ENCODE measurements at places on chromosomes 3 and 15. TPM values are rescaled to one million over a fixed set of nuclear protein-coding genes. Genes with fewer than 3 reads are reported as not detected.

Gene GOLGA8O
- 3.2 TPM for total RNA-seq

Gene TRH
- not detected for total RNA-seq

Gene OCA2
- 0.10 TPM for total RNA-seq

Gene IL5RA
- not detected for total RNA-seq

Gene ERICH6
- total RNA-seq: not detected

Gene SH2D7
- not detected for total RNA-seq

Gene SCAANT1
- not detected for total RNA-seq

Gene VWA5B2
- 0.75 TPM for total RNA-seq

Gene LIPH
- total RNA-seq: 0.58 TPM

Gene NR1I2
- total RNA-seq: 206 TPM

Gene SLC15A2
- 1.5 TPM for total RNA-seq

Gene EBLN2
- total RNA-seq: 2.0 TPM

Gene CHRFAM7A
- total RNA-seq: 0.38 TPM

Gene C3orf18
- 3.0 TPM for total RNA-seq

Gene ACTL6A
- 11.8 TPM for total RNA-seq

Gene UCN2
- total RNA-seq: not detected

Gene SLC28A2
- total RNA-seq: 0.15 TPM

Gene C3orf85
- total RNA-seq: 11.4 TPM

Gene GRAMD1C
- total RNA-seq: 16.5 TPM

Gene TOP2B
- total RNA-seq: 24.5 TPM

Gene GOLGA6D
- 0.45 TPM for total RNA-seq

Gene DGKG
- 1.4 TPM for total RNA-seq

Gene IL20RB
- total RNA-seq: 6.9 TPM

Gene RRP9
- 7.6 TPM for total RNA-seq

Gene KNG1
- total RNA-seq: 1,019 TPM

Gene SPINK8
- not detected for total RNA-seq

Gene SERINC4
- 0.18 TPM for total RNA-seq

Gene USF3
- 17.9 TPM for total RNA-seq

Gene LYZL4
- not detected for total RNA-seq

Gene CHST14
- 5.3 TPM for total RNA-seq

Gene KLHL40
- total RNA-seq: not detected

Gene MOBP
- total RNA-seq: not detected

Gene LRRIQ4
- total RNA-seq: not detected
